ENCODE measurements at places on chromosomes 6 and 20.

DNA sequence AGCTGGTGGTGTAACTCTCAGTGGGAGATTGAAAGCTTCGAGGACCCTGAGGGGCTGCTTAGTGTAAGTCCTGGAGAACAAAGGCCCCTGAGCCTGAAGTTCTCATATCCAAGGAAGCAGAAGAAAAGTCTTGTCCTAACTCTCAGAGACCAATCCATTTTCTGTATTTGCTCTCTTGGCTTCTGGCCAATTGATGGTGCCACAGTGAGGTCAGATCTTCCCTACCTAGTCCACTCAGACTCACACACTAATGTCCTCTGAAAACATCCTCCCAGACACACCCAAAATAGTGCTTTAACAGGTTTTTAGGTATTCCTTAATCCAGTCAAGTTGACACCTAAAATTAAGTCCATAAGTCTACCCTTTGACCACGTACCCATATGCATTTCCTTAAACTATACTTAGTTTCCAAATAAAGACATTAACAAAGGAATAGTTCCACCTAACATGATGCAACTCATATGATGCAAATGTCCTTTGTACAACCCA, 29.4 kb downstream of the ZNF292 start:
- no peak for DNase-seq

GRCh38 chr20:46894971-46895905, 595 bp downstream of the EYA2 start:
- peak; percentile 53 for DNase-seq

DNA sequence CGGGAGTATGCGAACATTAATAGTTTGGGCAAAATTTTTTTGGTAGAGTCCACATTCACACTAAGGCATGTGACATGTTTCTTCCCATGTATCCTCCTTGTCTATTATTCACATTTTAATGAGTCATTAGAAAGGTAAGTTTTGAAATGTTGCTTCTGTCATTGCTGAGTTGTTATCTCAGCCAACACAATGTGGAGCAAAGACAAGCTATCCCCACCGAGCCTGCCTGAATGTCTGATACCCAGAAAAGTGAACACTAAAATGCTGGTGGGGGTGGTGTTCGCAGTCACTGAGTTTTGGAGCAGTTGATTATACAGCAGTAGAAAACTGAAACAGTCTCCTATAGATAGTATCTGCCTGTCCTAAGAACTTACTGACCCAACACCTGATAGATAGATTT, 68.3 kb upstream of the ASF1A start:
- no peak for DNase-seq

- DNase-seq, result no peak
These were observed 58.6 kb downstream of the GFOD1 start for GRCh38 chr6:13428583-13429405.

DNA sequence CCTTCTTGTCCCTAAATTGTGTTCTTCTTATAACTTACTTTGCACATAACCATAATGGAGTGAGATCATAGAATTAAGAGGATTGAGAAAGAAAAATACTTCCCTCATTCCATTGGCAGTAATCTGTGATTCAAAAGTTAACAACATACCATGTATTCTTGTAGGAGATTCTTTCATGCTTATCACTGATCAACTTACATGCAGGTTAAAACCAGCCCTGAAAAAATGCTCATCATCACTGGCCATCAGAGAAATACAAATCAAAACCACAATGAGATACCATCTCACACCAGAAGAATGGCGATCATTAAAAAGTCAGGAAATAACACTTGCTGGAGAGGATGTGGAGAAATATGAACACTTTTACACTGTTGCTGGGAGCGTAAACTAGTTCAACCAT, 36.5 kb upstream of the GFRAL start:
- no peak for DNase-seq

- no peak for DNase-seq
These were observed 6.0 kb upstream of the PRL start for GRCh38 chr6:22302838-22303237.
